DMS153 (cell line): ENCODE measurements at places on chromosomes 4 and X.

DNA sequence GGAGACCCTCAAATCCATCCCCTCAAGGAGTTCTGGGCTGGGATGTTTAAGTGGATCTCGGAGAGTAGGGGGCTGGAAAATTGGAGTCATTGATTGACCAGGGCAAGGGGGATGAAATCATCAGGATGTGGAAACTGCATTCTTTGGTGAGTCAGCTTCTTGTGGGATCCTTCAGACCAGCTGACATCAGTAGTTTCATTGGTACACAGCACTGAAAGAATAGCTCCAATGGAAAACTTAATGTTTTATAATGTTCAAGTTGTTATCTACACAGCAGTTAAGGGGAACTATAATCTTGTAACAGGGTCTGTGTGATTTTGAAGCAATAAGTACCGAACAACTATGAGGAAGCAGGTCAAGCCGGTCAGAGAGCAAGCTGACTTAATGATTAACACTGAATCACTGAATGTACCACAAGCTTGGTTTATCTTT, 506.1 kb downstream of the RPA4 start:
- no peak for DNase-seq

DNA sequence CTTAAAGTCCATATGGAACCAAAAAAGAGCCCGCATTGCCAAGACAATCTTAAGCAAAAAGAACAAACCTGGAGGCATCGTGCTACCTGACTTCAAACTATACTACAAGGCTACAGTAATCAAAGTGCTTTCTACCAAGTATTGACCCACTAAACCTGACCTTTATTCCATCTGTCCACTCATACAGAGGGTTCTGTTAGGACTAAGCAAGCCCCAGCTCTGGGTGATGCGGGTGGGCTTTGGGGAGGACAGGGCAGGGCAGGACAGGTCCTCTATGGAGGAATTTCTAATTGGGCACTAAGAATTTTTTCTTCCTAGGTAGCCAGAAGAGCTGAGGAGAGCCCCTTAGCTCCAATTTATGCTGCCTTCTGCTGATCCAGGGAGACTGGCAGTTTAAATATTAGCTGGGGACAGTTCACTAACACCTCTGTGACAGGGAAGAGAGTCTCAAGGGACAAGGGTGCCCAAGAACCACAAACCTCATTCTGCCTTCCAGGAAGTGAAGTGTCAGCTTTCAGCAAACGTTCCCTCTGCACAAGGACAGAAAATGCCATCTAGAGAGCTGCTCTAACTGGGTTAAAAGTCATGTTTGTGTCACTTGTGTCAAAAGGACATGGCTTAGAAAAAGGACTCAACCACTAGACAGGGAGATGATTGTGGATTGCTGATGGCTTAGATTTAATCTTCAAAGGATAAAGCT, 143.2 kb downstream of the KIT start:
- DNase-seq = peak; percentile 73

DNA sequence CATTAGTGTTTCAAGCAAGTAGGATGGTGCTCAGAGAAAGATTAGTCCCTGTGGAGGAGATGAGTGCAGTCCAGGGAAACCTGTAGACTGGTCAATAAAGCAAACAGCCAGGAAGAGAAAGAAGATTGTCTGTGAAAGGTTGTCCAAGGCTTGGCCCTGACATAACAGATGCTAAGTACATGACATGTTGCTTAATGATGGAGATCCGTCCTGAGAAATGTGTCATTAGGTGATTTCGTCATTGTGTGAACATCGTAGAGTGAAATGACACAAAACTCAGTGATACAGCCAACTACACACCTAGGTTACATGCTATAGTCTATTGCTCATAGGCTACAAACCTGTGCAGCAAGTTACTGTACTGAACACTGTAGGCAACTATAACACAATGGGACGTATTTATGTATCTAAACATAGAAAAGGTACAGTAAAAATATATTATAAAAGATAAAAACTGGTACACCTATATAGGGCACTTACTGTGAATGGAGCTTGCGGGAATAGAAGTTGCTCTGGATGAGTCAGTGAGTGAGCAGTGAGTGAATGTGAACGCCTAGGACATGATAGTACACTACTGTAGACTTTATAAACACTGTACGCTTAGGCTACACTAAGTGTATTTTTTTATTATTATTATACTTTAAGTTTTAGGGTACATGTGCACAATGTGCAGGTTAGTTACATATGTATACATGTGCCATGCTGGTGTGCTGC, 9.0 kb upstream of the PRSS48 start:
- DNase-seq = no peak

DNA sequence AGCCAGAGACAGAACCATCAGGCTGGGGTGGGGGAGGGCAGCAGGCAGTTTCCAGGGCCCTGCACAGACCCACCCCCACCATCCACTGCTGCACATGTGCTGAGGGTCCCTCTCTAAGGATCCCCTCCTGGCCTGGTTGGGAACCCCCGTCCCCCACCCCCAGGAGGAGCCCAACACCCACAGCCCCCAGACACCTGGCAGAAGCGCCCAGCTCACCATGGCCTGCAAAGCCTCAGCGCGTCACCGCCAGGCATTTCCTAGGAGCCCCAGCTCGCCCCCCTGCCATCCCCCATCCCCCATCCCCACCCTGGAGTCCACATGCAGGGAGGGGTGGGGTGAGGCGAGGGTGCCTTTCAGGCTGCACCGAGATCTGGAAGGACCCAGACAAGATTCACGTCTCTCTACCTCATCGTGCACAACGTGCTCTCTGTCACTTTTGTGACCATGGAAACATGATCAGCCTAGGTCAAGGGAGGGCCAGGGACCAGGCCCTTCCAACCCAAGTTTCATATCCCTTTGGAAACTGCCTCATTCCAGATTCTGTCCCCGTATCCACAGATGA, 9.3 kb downstream of the MXD4 start:
- no peak for DNase-seq
